ENCODE measurements at places on chromosomes 4 and X.
A peak's percentile ranks its signal among the peaks of the same experiment; 100 is the strongest.

DNA sequence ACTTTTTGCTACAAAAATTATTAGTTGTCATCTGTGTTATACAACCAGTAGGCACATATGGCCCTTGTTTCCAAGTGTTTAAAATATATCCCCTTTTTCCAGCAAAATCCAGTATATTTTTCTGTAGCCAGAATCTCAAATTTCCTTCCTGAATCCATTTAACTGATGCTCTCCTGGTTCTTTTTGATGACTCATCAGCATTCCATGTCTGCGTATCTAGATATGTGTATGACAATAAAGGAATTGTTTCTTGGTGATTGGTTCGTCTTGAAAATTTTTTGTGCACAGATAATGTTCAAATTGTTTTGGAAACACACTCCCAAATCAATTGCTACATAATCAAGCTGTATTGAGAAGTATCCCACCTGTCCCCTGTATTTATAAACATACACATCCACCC is 98.3 kb downstream of the ITM2A start:
- no peak for DNase-seq

DNA sequence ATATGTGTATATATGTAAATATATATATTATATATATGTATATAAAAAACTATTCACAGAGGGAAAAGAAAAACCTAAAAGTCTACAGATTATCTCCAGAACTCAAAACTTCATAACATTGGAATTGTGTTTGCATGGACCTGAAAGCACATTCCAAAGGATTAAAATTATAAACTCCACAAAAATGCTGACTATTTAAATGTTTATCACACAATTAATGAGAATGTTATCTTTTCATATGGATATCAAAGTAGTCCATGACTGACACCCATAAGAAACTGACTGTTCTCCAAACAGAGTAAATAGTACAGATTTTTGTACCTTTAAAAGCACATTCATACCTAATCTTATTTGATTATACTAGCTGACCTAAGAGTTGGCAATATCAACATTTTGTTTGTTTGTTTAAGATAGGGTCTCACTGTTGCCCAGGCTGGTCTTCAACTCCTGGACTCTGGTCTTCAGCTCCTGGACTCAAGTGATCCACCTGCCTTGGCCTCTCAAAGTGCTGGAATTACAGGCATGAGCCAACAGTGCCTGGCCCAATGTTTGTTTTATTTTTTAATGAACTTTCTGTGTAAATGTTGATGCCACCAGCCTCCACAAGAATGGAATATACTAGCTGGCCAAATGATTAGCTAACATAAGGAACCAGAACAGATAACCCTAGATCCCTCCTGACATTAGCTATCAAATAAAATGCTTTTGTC is 50.0 kb downstream of the SLC39A8 start:
- DNase-seq: no peak

DNA sequence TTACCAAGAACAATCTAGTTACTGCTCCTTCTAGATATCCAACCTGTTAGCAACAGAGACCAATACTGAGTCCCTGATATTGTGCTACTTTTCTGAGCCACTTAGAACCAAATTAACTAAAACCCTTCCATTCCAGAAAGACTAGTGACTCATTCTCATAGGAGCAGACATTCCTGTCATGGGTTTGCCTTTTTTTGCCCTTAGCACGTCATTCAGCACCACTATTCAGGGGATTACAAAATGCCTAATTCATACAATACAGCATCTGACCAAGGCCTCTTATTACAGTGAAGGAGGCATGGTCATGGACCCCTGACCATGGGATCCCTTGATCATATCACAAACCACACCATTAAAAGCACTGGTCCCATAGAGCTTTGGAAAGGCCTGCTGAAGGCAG is 123.8 kb upstream of the CXCL13 start:
- DNase-seq: no peak

- DNase-seq: peak; percentile 33
These were observed 63.6 kb downstream of the SPINK2 start for GRCh38 chr4:56757821-56758411.

DNA sequence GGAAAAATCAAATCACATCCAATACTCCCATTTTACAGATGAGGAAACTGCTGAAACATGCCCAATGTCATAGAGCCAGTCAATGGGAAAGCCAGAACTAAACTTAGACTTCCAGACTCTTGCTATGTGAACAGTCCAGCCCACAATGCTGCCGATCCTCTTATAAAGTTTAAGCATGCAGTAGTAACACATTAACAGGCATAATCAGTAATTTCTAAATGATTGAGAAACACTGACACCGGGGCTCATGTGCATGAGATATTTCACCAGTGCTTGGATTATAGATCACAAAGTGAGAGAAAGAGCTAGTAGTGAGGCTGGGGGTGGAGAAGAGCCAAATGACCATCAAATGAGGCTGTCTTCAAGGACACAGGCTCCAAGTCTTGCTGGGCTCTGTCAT is 2.5 kb downstream of the BDH2 start:
- no peak for DNase-seq

- DNase-seq: no peak
These were observed 29.0 kb upstream of the GPM6B start for GRCh38 chrX:13845721-13846378.

DNA sequence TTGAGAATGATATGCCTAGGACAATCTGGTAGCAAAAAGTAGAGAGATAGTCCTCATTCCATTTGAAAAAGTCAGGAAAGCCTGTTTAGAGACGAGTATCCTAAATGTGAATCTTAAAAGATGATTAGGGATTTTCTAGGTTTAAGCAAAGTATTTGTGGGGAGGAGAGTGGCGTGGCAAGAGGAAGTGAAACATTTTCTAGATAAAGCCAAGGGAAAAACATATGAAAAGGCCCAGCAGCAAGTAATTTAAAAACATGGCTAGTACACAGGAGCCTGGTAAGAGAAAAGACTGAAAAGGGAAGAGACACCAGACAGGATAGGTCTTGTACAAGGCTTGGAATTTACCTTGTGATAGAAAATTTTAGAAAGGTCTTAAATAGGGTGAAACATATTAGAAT is 45.9 kb downstream of the CORIN start:
- DNase-seq: peak; percentile 3

DNA sequence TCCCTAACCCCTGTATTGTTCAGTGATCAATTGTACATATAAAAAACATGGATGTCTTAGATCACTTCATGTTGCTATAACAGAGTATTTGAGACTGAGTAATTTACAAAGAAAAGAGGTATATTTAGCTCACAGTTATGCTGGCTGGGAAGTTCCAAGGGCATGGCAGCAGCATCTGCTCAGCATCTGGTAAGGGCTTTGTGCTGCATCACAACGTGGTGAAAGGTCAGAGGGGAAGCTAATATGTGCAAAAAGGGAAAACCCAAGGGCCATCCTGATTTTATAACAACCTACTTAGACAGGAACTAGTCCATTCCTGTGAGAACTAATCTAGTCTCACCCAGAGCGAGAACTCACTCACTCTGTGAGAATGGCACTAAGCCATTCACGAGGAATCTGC is 128.2 kb upstream of the OTUD4 start:
- peak; percentile 10 for DNase-seq

DNA sequence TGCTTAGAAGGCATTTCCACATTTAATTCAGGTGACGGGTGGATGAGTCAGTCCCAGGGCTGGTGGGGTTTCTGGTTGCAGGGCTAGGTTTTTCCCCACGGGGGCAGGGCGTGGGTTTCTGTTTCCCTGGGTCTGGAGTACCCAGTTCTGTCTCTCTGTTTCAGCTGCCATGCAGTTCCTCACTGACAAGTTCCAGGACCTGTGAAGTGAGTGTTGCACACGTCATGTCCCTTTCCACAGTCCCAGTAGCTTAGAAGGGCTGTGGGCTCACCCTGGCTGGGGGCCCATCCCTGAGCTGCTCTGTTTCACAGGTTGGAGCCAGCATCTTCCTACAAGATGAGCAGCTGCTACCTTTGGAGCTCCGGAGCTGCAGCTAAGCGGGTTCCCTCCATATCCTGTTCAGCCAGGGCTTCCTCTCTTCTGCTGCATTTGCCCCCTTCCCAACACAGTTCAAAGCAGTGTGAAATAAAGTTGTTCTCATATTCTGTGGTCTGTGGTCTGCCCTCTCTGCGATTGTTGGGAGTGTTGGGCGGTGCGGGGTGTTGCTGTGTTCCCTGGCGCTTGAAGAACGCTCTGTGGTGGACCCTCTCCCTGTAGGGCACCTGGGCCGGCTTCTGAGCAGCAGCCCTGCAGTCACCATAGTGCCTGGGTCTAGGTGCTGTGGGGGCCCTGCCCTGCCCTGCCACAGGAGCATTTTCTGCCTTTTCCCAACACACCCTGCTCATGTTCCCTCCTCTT is 3.9 kb downstream of the LOC101059915 start:
- peak; percentile 4 for DNase-seq

- DNase-seq: no peak
These were observed 10.6 kb downstream of the PBDC1 start for GRCh38 chrX:76183289-76184049.

GRCh38 chr4:3739577-3739976 is 26.6 kb upstream of the ADRA2C start:
- no peak for DNase-seq

DNA sequence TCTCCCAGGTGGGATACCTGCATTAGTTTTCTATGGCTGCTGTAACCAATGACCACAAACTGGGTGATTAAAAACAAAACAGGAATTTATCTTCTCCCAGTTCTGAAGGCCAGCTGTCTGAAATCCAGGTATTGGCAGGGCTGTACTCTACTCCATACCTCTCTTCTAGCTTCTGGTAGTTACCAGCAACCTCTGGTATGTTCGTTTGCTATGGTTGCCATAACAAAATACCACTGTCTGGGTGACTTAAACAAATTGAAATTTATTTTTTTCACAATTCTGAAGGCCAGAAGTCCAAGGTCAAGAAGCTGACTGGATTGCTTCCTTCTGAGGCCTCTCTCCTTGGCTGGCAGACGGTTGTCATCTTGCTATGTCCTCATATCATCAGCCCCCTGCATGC is 642.1 kb upstream of the TENM3 start:
- DNase-seq: no peak

DNA sequence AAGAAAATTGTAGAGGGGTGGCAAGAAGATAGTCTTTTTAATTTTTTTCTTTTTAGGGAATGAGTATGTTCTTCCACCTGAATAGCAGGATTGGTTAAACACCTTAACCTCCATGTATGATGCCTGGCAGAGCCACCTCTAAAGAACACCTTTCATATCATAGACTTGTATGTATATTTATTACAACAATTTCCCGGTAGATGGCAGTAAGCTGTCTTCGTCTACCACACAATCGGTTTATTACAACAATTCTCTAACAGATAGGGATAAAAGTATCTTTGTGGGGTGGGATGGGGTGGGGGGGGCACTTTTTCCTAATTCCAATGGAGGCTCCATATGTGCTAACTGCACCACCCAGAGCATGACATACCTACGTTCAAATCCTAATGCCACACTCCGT is 255.5 kb downstream of the LDB2 start:
- DNase-seq: peak; percentile 45
